Thymus (tissue), 14 donors: ENCODE measurements at places on chromosomes 2 and 18.
A peak's percentile ranks its signal among the peaks of the same experiment; 100 is the strongest.

DNA sequence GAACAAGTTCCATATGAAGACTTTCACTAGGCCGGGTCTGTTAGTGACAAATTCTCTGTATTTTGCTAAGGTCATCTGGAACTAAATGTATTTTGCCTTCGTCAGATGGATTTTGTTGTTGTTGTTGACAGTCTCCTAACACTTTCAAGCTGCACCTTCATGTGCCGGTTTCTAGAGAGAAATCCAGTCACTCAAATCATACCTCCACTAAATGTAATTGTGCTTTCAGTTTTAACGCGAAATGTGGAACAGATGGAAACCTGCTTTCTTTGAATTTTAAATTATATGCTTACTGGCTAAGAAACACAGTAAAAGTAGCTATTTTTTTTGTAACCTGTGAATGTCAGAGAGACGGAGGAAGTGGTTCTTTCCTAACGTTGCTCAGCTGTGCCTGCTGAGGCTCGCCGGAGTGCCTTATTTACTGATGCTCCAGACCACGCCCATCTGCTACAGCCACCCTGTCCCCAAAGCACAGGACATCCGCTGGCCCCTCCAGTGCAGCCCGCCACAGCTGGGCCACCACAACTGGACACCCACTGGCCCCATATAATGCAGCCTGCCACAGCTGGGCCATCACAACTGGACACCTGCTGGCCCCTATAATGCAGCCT, 134.7 kb downstream of the PXDN start:
- no peaks in the 10 kb centered on the region for H3K4me1 ChIP-seq
- H3K36me3 ChIP-seq, result no peaks in the 10 kb centered on the region
- H3K27me3 ChIP-seq, result peaks cover 18% of the 10 kb centered on the region
- no peak overlapping the region for H3K4me3 ChIP-seq

DNA sequence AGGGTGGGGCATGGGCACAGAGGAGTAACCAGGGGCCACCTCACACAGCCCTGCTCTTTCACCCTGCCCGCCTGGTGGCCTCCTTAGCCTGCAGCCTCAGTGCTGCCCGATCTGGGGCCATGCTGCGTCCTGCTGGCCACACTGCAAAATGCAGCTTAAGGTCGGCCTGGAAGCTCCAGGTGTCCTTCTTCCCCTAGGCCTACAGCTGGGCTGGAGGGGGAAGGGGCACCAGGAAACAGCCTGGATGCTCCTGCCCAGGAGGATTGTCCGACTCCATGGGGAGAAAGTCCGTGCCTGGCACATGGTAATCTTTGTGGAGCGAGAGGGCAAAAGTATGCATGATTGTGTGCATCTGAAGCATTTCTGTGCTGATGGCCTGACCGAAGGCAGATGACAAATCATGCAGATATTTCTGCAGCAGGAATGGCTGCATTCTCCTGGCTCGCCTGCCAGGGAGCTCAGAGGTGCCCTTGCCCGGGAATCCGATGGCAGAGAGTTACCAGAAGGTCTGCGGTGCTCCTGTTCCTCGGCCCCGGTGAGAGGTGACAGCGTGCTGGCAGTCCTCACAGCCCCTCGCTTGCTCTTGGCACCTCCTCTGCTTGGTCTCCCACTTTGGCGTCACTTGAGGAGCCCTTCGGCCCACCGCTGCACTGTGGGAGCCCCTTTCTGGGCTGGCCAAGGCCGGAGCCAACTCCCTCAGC, 12.8 kb upstream of the ALPP start:
- H3K4me3 ChIP-seq, result no peak overlapping the region
- DNase-seq, result no peak
- peaks cover 4% of the 10 kb centered on the region for H3K36me3 ChIP-seq
- no peak overlapping the region for H3K27ac ChIP-seq
- peaks cover 16% of the 10 kb centered on the region for H3K4me1 ChIP-seq
- no peaks in the 10 kb centered on the region for H3K27me3 ChIP-seq

GRCh38 chr2:54915101-54915500, 135.2 kb downstream of the RTN4 start:
- no peak for DNase-seq
- no peaks in the 10 kb centered on the region for H3K4me1 ChIP-seq
- no peak overlapping the region for H3K27ac ChIP-seq
- H3K4me3 ChIP-seq, result no peak overlapping the region
- H3K36me3 ChIP-seq, result no peaks in the 10 kb centered on the region

DNA sequence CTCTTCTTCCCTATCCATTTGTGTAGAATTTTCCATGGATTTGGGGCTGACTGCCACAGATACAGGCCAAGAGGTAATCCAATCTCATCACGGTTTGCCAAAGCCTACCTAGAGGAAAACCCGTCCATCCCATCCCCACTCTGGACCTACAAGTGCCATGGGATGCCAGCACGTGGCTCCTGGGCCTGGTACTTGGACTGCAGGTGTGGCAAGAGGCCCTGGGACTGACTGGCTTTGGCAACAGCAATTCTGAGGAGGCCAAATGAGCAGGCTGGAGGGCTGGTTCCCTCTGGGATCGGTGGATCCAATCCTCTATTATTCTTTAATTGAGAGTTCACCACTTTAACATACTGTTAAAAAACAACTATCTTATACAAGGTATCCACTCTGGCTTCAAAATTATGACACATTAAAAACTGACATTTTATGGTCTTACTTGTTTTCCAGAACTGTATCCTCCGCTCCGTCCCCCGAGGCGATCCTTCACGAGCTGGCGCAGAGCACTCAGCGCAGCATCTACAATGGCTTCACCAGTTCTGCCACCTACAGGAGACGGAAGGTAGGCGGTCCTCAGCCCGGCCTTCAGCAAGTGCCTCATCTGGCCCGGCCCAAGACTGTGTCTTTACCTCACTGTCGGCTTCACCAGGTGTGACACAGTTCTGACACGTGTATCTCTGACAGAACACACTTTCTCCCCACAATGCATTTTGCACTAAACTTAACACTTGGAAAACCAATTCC, 19.8 kb downstream of the PDIA6 start:
- H3K27ac ChIP-seq, result no peak overlapping the region
- H3K4me1 ChIP-seq, result no peaks in the 10 kb centered on the region
- H3K27me3 ChIP-seq, result no peaks in the 10 kb centered on the region
- peaks cover 86% of the 10 kb centered on the region for H3K36me3 ChIP-seq
- H3K4me3 ChIP-seq, result no peak overlapping the region

- DNase-seq, result no peak
- no peaks in the 10 kb centered on the region for H3K36me3 ChIP-seq
- H3K4me3 ChIP-seq, result no peak overlapping the region
- no peaks in the 10 kb centered on the region for H3K4me1 ChIP-seq
Observed at GRCh38 chr18:374721-375168, 106.9 kb upstream of the THOC1 start.

- H3K27ac ChIP-seq, result no peak overlapping the region
- peak overlapping the region; percentile 77 for H3K4me3 ChIP-seq
Observed at GRCh38 chr18:35267809-35268208, 22.2 kb downstream of the ZSCAN30 start.

- no peaks in the 10 kb centered on the region for H3K27me3 ChIP-seq
- H3K27ac ChIP-seq, result no peak overlapping the region
- H3K36me3 ChIP-seq, result no peaks in the 10 kb centered on the region
- no peak overlapping the region for H3K4me3 ChIP-seq
- DNase-seq, result no peak
Observed at GRCh38 chr2:129092956-129093355, 774.3 kb upstream of the HS6ST1 start.

DNA sequence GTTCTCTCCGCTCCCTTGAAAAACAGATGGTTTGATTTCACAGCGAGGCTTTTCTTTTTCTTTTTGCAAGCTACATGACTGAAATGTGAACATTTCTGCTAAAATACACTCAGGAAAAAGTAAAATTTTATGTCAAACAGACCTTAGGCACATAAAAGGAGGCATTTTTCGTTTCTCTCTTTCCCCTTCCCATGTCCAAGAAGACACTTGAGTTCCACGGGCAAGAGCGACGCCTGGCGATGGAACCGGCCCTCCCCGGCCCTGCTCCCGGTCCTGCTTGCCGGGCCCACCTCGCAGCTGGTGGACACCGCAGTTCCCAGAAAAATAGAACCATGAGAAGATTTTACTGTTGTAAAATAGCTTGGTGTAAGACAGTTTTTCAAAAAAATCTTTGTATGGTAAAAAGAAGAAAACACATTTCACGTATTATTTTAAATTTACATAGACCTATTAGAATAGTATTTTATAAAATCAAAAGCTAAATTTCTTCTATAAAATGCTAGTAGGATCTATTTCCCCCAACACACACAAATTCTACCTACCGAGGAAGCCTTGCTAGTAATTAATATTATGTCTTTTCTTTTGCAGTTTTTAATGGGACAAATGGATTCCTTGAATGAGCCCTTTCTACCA, 2.3 kb upstream of the ALKAL2 start:
- DNase-seq, result no peak
- H3K36me3 ChIP-seq, result no peaks in the 10 kb centered on the region
- no peak overlapping the region for H3K27ac ChIP-seq
- H3K27me3 ChIP-seq, result peaks cover 62% of the 10 kb centered on the region
- H3K4me3 ChIP-seq, result no peak overlapping the region

DNA sequence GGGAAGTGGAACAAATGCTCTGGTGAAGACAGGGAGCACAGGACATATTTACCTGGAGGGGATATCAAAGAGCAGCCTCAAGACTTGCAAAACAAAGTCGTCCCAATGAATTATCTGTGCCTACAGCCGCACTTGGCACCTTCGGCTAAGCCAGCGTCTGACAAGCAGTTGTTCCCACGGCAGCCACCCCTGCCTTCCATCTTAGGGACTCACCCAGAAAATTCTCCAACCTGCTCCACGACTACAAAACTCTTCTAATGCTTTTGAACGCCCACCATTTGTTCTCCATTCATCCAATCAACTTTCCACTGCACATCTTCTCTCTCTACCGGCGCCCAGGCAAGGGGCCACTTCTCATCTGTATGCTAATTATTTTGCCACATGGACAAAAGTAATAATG, 7.0 kb downstream of the MYT1L start:
- H3K27ac ChIP-seq, result no peak overlapping the region
- H3K4me1 ChIP-seq, result no peaks in the 10 kb centered on the region
- H3K4me3 ChIP-seq, result no peak overlapping the region
- H3K36me3 ChIP-seq, result no peaks in the 10 kb centered on the region
- DNase-seq, result no peak

GRCh38 chr2:180158961-180159360, 151.9 kb upstream of the CWC22 start:
- no peak for DNase-seq
- H3K36me3 ChIP-seq, result no peaks in the 10 kb centered on the region
- H3K4me3 ChIP-seq, result no peak overlapping the region
- no peaks in the 10 kb centered on the region for H3K27me3 ChIP-seq

DNA sequence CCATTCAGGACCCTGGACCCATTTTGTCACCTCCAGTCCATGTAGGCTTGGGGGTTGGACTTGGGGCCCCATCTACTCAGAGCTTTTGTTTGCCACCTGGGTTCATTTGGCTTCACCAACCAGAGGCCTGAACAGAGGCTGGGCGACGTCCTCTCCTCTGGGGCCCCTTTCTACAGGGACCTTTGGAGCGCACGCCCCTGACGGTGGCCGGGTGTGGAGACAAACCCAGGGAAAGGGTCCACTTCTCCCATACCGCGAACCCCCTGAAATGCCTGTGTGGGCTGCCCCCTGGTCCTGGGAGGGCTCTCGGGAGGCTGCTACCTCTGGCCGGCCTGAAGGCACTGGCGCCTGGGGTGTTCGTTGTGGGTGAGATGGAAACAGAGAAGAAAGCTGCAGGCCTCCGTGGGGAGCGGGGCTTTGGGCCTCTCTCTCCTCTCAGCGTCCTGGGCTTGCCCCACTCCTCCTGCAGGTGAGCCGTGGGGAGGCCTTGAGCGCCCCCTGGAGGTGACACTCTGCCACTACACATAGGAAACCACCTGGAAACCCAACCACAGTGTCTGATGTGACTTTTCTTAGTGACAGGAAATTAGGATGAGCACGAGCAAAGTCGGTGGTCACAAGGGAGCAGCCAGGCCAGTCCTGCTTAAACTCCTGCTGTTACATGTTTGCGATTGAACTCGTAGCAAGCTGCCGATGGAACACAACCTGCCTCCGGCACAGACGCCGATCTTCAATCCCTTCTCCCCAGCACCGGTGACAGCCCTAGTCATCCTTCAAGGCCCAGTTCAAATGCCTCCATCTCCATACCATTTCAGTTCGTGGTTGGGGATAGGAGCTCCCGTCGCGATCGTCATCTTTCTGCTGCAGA, 12.0 kb upstream of the NTSR2 start:
- H3K27ac ChIP-seq, result no peak overlapping the region
- peaks cover 5% of the 10 kb centered on the region for H3K27me3 ChIP-seq
- no peak for DNase-seq
- H3K4me3 ChIP-seq, result no peak overlapping the region
- no peaks in the 10 kb centered on the region for H3K36me3 ChIP-seq
- no peaks in the 10 kb centered on the region for H3K4me1 ChIP-seq

DNA sequence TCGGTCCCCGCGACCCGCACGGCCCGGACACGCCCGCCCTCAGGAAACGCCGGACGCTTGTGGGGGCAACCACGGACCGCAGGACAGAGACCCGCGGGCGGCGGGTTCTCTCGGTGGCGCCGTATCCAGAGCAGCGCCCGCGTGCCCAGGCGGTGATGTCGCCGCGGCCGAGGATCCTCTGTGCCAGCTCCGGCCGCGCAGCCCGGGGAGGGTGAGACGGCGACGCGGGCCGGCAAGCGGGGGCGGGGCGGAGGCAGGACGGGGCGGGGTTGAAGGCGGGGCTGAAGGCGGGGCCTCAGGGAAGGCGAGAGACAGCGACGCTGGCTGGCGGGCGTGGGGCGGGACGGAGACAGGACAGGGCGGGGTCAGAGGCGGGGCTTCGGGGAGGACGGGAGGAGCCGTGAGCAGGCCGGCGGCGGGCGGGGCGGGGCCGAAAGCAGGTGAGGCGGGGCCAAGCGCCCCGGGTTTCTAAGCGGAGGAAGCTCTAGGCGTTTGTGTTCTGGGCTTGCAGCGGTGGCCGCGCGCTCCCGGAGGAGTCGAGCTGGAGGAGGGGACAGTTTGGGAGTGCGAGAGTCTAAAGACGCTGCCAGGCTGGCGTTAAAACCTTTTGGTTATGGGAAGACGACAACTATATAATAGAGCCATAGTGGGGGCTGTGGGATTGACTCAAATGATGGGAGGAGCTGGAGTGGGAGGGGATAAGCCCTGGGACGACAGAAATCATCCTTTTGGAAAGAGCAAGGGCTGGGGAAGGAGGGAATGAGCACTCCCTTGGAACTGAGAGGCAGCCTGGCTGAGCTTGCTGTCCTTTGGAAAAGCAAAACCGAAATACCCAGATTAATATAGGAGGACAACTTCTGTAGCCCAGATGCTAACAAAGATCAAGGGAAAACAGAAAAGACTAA, at the start of gene DSEL:
TSS of gene DSEL (minus strand) at position 182 of the 905 bp plus-strand sequence. CDS start 2,112 bp downstream, outside the sequence.
- no peaks in the 10 kb centered on the region for H3K36me3 ChIP-seq
- H3K27me3 ChIP-seq, result peaks cover 35% of the 10 kb centered on the region
- peak; percentile 90 for DNase-seq
- H3K4me1 ChIP-seq, result peaks cover 7% of the 10 kb centered on the region

GRCh38 chr2:229071292-229071976, 199.7 kb downstream of the PID1 start:
- H3K36me3 ChIP-seq, result no peaks in the 10 kb centered on the region
- DNase-seq, result no peak
- no peak overlapping the region for H3K27ac ChIP-seq
- H3K4me1 ChIP-seq, result no peaks in the 10 kb centered on the region
